Memory B cell (primary cell): ENCODE measurements at places on chromosomes 4 and X.

GRCh38 chr4:26660261-26660660 is 76.4 kb downstream of the TBC1D19 start:
- DNase-seq: no peak

DNA sequence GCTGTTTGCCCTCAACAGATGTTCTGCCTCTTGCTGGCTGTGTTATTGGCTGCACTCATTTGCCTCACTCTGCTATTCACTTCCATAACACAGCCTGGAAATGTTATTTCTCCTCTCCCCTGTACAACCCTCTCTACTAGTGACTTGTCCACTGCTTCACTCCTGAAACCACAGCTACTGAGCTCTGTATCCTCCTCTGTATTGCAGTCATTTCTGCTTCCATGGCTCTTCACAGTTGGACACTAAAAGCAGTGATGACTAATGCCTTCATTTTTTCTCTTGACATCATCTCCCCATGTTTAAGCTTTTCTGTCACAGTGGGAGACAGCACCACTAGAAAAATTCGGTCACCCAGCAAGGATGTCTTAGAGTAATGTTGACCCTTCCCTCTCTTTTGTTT is 123.0 kb upstream of the PPP1R2C start:
- DNase-seq: no peak

- no peak for DNase-seq
Observed at GRCh38 chrX:39459952-39460351, 637.8 kb downstream of the BCOR start.

DNA sequence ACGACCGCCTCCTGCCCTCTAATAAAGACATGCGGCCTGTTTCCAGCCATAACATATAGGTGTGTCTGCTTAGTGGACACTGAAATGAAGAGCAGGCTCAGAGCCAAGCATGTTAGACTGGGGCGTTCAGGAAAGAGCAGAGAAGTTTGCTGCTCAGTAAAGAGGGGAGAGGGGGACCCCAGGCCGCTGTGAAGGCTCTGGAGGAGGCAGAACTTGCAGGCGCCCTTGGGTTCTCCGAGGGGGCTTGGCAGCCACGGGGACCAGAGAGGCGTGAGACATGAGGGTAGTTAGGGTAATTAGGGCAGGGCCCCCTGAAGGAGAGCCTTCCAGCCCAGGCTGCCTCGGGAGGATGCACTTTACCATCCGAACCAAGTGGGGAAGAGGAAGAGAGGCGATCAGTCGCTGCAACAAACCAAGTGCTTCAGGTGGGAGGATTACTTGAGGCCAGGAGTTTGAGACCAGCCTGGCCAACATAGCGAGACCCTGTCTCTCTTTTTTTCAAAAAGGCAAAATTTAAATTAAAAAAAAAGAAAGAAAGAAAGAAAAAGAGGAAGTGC is 46.6 kb upstream of the CDKN2AIP start:
- no peak for DNase-seq

DNA sequence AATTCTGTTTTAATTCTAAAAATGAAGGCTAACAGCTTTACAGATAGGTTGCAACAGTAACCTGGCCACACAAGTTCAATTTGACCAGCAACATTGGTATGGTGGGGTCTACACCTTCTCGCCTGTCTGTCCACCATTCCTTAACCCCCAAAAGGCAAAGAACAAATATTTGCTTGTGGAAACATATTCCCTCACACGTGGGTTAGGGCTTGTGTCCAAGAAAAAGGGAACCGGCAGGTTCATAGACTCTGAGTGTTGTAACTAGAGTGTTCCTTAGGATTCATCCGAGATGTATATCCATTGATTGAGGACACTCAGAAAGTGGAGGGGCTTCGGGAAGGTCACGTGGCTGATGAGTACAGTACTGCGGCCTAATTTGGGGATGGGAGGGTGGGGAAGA is 54.1 kb downstream of the C4orf51 start:
- DNase-seq: no peak

GRCh38 chrX:155023907-155024833 is 1.6 kb upstream of the F8 start:
- DNase-seq: no peak

DNA sequence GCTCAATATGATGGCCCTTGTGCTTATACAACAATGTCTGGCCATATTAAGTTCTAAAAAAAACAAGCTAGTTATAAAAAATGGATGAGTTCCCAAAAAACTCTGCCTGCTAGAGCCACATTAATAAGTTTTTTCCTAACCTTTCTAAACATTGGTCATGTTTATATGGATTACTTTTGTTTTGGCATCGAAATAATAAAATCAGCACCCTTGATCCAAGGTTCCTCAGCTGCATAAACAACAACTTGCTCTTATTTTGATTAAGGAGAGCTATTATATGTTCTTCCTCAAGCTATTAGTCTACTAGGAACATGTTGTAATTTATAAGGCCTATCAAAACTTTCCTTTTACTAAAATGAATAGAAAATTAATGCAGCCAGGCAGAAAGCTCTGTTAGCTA is 48.4 kb downstream of the UNC5C start:
- DNase-seq: no peak
